Stimulated activated naive CD8-positive, alpha-beta T cell treated with anti-CD3 and anti-CD28 coated beads, Interleukin-15, Interleukin-2, amounts not matched to agents 100 U/mL and 50 U/mL, for 24 hours (primary cell): ENCODE measurements at places on chromosomes 5 and 9.

- DNase-seq, result peak; percentile 99
Measured at GRCh38 chr9:37465249-37466036, at the start of gene ZBTB5. TSS of gene ZBTB5 (minus strand) at chr9:37465450. CDS start at chr9:37442551, 22,899 bp downstream.

- DNase-seq, result peak; percentile 25
Measured at GRCh38 chr9:91163444-91163772, 198.3 kb downstream of the AUH start.

GRCh38 chr5:172413601-172414171 lies 40.6 kb downstream of the SH3PXD2B start:
- no peak for DNase-seq

DNA sequence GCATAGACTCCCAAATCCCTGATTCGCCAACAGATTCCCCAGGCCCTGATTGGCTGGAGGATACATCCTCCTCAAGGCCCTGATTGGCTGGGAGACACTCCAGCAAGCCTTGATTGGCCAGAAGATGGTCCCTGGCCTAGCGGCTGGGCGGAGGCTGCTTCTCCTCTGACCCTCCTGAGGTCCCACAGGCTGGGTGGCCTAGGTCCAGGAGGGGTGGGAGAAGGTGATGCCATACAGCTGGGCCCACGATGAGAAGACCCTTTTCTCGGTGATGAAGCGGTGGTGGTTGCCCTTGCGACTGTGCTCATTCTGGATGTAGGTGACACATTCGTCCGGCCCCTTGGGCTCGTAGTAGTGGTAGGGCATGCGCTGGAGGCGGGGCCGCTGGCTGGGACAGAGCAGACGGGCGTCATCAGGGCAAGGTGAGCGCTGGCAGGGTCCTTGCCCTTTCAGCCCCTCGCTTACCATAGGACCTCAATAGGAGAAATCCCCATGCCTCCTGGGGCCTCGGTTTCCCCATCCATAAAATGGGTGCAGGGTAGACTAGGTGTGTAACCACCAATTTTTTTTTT lies 9.0 kb upstream of the AK1 start:
- no peak for DNase-seq
